RWPE1 (cell line): ENCODE measurements at places on chromosomes 1 and 21.
A peak's percentile ranks its signal among the peaks of the same experiment; 100 is the strongest.

DNA sequence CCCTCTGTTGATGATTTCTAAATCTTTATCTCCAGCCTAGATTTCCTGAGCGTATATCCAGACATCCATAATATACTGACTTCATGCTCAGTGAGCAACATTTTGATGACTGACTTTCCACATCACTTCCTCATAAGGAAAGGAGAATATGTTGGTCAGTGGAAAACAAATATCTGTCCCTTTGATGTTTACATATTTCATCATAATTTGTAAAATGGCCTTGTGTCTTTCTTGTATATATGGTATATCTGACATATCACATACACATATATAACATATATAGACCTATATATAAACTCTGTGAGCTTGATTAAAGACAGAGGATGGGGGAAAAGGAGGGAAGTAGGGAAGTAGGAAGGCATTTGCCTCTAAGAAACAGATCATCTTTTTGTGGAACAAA is 18.6 kb downstream of the ZBTB8A start:
- no peak for DNase-seq

DNA sequence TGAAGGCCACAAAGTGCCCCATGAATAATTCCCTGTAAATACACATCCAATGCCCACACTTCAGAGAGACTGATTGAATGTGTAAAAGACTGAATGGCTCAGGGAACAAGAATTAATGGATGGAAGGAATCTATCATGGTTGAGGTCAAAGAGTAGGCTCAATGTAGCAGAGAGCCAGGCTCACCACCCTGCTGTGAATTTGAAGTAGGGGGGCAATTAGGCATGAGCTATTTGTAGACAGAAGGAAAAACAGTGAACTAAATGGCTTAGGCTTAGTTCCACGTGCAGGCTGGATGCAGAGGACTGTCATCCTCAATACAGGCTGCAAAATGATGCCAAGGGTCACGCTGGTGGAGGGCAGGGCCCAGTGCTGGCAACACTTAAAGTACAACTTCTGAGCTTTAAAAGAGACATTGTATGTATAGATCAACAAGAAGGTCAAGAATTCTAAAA is 22.9 kb upstream of the IGSF3 start:
- DNase-seq: no peak

- DNase-seq: no peak
Observed at GRCh38 chr1:64523413-64524337, 53.7 kb downstream of the CACHD1 start.

- DNase-seq: no peak
Observed at GRCh38 chr1:7503691-7504437, 267.2 kb upstream of the VAMP3 start.

- DNase-seq: no peak
Observed at GRCh38 chr1:217067642-217068041, 344.4 kb upstream of the ESRRG start.

GRCh38 chr1:118100686-118101514 is 84.1 kb downstream of the SPAG17 start:
- DNase-seq: no peak

- no peak for DNase-seq
Observed at GRCh38 chr1:43834280-43835081, 99.1 kb upstream of the ARTN start.

GRCh38 chr1:3611170-3612019 is at the start of gene MEGF6:
Gene MEGF6 (minus strand): TSS chr1:3611508. CDS start chr1:3611268, 240 bp downstream.
- peak; percentile 69 for DNase-seq

- DNase-seq: no peak
Observed at GRCh38 chr1:232292239-232292638, 337.7 kb downstream of the SIPA1L2 start.

DNA sequence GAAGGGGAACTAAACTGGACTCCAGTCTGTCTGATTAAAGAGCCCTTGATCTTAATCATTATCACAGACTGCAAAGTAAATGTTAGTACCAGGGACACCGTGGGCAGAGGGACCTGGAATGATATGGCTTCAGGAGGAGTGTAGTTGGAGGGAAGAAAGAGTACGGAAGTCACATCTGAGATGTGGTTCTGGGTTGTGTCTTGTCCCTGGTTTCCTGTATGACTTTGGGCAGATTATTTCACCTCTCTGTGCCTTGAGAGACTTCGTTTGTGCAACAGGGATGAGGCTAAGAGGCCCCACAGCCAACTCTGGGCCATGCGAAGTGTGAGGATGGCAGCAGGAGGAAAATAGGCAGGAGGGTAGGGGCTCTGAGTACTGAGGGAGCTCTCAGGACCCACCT is 76.1 kb upstream of the SLC2A1 start:
- DNase-seq: no peak

DNA sequence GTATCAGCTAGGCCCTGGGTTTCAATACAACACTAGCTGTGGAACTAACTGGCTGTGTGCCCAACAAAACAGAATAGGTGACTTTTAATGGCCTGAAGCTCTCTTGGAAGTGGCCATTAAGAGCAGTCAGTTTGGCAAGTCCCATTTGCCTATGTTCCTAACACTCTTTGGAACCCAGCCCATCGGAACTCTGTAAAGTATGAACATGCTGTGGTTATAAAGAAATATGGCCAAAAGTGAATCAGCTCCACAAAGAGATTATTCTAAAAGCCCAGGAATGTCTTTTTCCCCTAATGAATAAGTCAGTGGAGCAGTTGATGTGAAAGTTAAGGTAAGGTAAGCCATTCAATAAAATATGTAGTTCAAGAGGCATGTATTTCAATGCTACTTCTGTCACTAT is 223.7 kb upstream of the ADAMTS5 start:
- no peak for DNase-seq

GRCh38 chr21:26954662-26955121 is 12.2 kb downstream of the ADAMTS5 start:
- no peak for DNase-seq

DNA sequence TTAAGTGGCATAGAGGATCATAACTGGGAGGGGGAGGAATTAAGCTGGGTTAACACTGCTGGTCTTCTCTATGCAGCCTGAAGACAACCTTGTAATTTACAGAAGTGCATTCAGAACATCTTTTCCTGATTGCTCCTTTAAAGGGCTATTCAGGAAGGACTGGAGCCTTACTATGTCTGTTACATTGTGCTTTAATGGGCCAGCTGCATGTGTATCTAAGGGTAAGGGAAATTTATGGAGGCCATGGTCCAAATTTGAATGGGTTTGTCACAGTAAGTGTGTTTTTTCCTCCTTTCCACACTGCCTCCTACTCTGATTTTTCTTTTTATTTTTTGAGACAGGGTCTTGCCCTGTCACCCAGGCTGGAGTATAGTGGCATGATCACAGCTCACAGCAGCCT is 19.6 kb downstream of the C1orf21 start:
- no peak for DNase-seq

DNA sequence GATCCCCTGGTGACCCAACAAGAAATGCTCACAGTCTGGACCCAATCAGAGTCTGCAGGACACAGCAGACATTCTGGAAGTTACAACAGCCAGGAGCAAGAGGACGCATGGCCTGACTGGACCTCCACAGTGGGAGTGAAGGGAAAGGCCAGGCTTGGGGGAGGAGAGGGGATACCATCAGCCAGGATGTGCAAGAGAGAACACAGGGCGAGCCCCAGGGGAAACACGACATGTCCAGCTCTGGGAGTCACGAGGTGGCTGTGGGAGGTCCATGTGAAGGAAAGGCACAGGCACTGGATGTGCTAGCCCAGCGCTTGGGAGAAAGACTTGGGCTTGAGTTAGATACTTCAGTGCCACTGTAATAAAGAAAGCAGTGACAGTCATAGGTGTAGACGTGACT is 87.3 kb downstream of the HSF2BP start:
- DNase-seq: no peak

GRCh38 chr1:24383381-24383940 is 30.1 kb downstream of the STPG1 start:
- DNase-seq: no peak

DNA sequence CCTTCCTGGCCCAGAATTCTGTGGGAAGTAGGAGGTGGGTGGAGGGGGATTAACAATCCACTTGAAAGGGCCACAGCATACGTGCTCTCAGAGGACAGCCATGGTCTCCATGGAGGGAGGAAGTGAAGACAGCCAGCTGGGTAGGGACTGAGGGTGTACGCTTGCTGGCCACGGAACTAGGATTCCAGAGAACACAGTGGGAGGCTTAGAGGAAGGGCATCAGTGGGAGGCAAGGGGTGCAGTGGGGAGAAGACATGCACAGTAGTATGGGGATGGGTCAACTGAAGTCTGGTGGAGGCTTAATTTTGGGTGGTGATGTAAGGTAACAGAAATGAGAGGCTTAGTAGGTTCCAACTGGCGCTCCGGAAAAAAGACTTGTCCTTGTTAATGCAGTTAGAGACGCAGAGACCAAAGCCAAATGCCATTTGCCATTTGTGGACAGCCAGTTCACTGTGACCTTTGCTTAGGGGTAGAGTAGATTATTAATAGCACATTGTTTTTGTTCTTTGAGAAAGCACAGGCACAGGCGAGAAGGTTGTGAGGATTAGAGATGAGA is 103.0 kb downstream of the ZSCAN20 start:
- DNase-seq: no peak

GRCh38 chr1:150406483-150406882 is 42.5 kb downstream of the RPRD2 start:
- no peak for DNase-seq

- DNase-seq: no peak
Observed at GRCh38 chr21:40054403-40054802, 187.2 kb downstream of the PCP4 start.

- no peak for DNase-seq
Observed at GRCh38 chr1:27435566-27436203, 43.3 kb downstream of the GPR3 start.

DNA sequence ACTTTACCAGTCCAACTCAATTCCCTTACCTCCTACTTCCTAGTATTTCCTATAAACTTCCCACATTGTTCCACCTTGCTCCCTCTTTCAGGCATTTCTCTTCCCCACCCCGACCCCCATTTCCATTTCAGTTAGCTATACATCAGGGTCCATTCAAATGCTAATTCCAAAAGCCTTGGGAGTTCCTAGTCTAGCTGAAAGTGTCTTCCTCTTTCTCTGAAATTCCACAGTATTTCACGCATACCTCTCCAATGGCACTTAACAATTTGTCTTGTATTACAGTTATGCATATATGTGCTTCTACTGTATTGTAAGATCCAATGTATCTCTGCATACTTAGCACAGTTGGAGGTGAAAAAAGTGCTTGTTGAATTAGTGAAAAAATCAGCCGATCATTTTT is 94.9 kb downstream of the ZNF644 start:
- DNase-seq: no peak

DNA sequence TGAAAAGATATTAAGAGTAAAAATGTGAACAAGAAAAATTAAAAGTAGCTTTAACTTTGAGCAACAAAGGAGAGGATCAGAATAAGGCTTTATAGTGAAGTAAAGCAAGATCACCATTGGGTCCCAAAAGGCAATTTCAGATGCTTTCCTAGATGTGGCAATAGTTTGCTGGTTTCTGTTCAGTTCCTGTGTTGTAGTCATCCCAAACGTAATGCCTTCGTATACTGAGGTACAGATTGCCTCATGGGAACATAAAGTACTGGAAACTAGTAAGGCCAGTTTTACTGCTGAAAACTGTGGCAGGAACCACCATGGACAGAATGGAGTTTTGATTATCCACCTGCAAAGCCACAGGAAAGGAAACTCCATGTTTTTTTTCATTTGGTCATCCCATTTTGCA is 283.5 kb upstream of the SGIP1 start:
- DNase-seq: no peak

- peak; percentile 50 for DNase-seq
Observed at GRCh38 chr1:11473491-11474034, 5.4 kb upstream of the DISP3 start.
